ENCODE measurements at places on chromosomes 12 and 14.

DNA sequence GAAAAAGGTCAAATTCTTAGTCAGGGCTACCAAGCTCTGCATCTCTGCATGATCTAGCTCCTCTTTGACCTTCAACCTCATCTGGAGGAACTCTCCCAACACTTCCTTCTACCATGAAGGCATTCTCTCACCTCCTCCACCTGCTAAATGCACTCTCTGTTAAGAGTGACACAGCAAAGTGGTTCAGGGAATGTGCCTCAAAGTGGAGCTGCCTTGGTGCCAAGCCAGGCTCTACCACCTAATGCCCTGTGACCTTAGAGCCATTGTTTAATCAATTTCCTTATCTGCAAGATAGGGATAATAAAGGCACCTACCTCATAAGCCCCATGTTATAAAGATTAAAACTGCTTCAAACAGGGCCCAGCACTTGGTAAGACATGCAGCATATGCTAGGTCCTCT lies 236.7 kb downstream of the ANO2 start:
- DNase-seq: no peak

DNA sequence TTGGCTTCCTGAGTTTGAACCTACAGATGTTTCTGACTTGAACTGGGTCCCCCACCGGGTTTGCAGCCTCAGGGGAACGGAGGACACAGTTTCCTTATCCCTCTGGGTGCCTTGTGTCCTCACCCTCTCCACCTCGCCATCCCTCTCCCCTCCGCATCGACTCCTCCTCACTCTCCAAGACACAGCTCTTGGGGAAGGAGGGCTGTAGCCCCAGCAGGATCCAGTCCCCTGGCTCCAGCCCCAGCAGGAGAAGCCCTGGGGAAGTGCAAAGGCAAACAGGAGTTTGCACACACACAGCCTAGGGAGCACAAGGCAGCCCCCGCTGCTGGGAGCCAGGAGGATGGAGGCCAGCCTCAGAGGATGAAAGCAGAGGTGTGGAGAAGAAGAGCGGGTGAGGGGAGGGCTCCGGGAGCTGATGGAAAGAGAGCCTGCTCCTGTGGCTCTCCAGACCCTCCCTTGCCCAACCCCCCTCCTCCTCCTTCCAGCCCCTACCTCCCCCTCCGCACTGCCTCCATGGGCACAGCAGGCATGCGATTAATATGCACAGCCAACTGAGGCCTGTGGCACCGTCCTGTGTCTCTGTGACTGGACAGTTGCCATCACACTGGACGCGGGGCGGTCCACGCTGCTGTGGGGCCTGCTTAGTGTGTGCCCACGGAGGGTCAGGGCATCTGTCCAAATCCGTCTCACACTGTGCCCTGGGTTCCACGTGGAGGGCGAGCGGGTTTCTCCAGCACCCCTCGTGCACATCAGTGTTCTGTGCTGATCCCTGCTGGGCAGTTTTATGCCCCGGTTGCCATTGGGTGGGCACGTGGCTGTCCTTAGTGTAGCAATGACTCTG lies 193.7 kb upstream of the DIO3 start:
- DNase-seq: no peak

DNA sequence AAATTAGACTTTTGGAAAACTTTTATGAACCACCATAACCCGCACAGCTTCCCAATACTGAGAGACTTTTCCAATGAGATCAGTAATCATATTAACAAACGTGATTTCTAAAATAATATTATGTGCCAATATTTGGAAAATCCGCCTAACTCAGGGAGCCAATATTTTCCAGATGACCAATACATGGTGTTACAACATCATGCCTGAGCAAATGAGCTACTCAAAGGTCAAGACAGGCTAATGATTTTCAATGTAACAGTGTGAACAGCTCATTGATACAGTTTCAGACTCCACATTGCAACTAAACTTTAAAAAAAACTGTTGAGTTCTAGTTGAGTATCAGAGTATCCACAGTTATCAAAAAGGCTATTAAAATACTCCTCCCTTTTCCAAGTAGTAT lies 46.8 kb downstream of the RNF34 start:
- no peak for DNase-seq

GRCh38 chr12:130031571-130032189 lies 127.9 kb upstream of the TMEM132D start:
- peak; percentile 58 for DNase-seq

DNA sequence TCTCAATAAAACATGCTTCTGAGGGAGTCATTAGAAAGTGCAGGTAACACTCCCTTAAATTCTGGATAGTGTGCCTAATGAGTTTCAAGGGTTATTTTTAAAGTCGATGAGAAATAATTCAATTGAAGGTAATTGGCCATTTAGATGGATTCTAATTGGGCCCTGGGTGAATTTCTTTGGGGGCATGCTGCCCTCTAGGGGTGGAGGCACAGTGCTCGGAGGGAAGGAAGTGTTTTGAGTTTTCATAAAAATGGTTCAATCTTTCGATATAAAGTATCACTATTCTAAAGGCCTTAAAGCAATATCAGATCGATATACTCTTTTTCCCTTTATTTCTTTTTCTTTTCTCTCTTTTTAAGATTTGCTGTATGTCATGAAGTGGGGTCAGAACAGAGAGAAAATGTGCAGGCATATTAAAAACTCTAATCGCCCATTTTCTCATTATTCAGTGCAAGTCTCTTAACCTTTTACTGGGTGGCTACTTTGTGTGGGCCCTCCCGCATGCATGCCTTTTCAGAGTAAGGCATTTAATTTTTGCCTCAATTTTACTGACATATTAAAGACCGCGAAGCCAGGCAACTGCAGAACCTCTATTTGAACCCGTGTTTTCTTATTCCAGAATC lies 25.5 kb downstream of the NKX2-8 start:
- DNase-seq: peak; percentile 19

DNA sequence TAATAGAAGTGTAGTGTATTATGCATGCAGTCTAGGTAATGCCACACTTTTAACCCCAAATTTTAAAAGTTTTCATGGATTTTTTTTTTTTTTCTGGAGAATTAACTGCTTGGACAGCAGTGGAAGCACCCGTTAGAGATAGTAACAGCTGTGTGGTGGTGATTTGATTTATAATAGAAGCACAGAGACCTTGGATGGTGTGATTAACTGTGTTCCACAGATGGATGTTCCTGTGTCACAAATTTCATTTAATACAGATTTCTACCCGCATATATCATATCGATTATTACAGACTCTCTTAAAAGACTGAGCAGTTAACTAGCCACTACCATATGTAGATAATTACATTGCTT lies 47.0 kb downstream of the IFT81 start:
- DNase-seq: no peak

DNA sequence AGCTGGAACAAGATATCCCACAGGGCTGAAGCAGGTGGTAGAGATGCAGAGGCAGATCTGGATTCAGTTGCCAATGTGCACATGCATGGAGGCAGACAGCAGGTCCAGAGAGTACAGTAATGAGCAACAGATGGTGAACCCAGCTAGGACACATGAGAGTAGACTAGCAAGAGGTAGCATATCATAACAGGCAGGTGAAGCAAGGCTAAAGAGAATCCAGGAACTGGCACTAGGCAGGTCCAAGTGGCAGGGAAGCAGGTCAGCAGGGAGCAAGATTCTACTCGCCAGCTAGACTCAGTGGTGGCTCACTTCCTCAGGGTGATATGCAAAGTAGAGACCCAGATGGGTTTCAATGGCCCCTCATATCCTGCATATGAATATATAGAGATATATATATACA lies 15.3 kb upstream of the MYF6 start:
- DNase-seq: no peak

GRCh38 chr12:43550831-43551271 lies 1.2 kb downstream of the ADAMTS20 start:
- DNase-seq: no peak

GRCh38 chr12:122137229-122137628 lies 36.8 kb downstream of the IL31 start:
- no peak for DNase-seq

DNA sequence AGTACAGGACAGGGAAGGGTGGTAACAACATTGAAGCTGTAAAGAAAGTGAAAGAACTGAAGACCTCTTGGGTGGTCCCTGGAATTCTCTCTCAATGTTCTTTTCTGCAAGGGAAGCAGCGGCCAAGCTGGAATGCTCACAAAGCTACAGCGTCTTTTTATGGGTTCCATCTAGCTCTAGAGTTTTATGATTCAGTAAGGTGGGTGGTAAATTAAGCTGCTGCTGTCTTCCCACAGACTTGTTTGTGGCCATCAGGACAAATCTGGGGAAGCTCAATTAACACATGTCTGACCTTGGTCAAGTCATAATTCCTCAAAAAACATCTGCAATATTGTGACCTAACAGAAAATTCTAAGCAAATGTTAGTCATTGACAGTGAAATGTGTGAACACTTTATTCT lies 139.1 kb downstream of the MED13L start:
- no peak for DNase-seq

- no peak for DNase-seq
These were observed 35.8 kb upstream of the HDAC7 start for GRCh38 chr12:47855502-47855901.

GRCh38 chr12:12032260-12032791 lies 38.4 kb upstream of the BCL2L14 start:
- DNase-seq: peak; percentile 11

- no peak for DNase-seq
These were observed 76.9 kb downstream of the OTX2 start for GRCh38 chr14:56733396-56733795.

GRCh38 chr14:99575043-99576023 lies 28.7 kb downstream of the CCDC85C start:
- peak; percentile 98 for DNase-seq

GRCh38 chr14:97977651-97978261 lies 1180.6 kb downstream of the VRK1 start:
- DNase-seq: peak; percentile 46

DNA sequence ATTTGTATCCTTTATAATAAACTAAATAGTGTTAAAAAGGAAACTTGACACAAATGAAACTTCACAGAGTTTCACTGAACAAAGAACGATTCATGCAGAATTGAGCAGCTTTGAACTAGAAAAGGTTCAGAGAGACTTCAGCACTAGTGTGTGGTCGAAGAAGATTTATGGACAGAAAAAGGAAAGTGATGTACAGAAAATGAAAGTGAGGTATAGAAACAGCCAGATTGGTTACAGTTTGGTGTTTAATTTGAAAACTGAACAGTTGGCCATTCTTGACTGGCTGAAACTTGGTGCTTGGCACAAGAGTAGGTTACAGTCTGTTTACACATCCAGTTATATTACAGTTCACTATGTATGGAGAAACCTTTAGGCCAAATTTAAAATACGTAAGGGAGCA lies 207.1 kb downstream of the GALC start:
- no peak for DNase-seq

- DNase-seq: peak; percentile 84
These were observed 10.0 kb downstream of the TUBA1B start for GRCh38 chr12:49121047-49121696.

- DNase-seq: no peak
These were observed 4.8 kb downstream of the USP44 start for GRCh38 chr12:95546491-95546813.

- peak; percentile 22 for DNase-seq
These were observed 549.6 kb downstream of the DIO2 start for GRCh38 chr14:79661752-79662151.

- no peak for DNase-seq
These were observed 39.6 kb downstream of the GUCY2C start for GRCh38 chr12:14656846-14657245.

- no peak for DNase-seq
These were observed 79.9 kb downstream of the LLPH start for GRCh38 chr12:66050610-66051009.

GRCh38 chr12:64181430-64182291 lies 40.4 kb downstream of the KICS2 start:
- DNase-seq: peak; percentile 99
